ENCODE measurements at places on chromosomes 7 and 10.
A peak's percentile ranks its signal among the peaks of the same experiment; 100 is the strongest.

- no peak for DNase-seq
These were observed 39.5 kb downstream of the ETV1 start for GRCh38 chr7:13949939-13950338.

- DNase-seq, result peak; percentile 29
These were observed 25.0 kb downstream of the VTI1A start for GRCh38 chr10:112471878-112472487.

DNA sequence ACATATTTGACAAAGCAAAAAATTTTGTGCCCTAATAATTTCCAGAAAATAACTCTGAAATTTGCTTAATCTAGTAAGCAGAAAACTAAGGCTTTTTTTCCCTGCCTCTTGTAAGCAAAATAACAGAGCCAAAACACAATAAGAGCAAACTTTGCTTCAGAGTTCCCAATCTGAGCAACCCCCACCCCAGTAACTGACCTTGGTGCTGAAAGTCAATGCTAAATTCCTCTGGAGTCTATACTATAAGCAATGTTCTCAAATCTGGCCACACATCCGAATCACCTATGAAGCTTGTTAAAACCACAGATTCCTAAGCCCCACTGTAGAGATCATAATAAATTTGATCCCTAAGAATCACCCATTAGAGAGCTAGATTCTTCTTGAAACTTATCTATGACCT is 150.5 kb downstream of the ELAPOR2 start:
- no peak for DNase-seq

DNA sequence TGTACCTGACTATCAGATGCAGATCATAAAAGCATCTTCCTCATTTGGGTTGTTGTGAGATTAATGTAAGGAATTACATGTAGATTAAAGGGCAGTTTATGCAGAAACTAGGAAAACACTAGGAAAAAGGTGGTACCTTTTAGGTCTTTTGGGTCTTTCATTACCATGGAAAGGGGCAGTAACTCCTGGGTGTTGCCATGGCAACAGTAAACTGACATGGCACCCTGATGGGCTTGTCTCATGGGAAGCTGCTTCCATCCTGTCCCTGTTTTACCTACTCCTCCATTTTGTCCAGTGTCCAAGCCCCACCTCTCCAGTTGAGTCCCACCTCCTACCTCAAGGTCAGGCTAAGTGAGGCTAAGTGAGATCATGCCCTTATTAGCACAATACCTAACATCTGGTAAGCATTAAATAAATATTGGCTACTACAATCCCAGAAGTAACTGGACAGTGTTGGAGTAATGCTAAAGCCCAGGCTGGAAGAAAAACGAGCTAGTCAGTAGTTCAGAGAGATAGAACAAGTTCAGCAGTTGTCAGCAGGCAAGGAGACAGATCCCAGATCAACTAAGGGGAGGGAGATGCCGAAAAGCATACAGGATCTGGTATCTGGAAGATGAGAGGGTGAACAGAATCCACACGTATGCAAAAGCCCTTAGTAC is 240.0 kb upstream of the AUTS2 start:
- no peak for DNase-seq

Measured in thymus (tissue), 14 donors.